ENCODE measurements at places on chromosomes 6 and 20. TPM values are rescaled to one million over a fixed set of nuclear protein-coding genes. Genes with fewer than 3 reads are reported as not detected.

The VSX1 gene
- not detected for total RNA-seq

The PGC gene
- total RNA-seq = not detected

The TREM2 gene
- 27.7 TPM for total RNA-seq

The IPCEF1 gene
- total RNA-seq = 0.82 TPM

The ENPP1 gene
- total RNA-seq = 67.0 TPM

The ORC3 gene
- total RNA-seq = 22.4 TPM

The DEFB116 gene
- not detected for total RNA-seq

The SLA2 gene
- total RNA-seq = 0.85 TPM

Data from subcutaneous adipose tissue (tissue), 4 donors.